ENCODE measurements at places on chromosomes 13 and 19. TPM values are rescaled to one million over a fixed set of nuclear protein-coding genes. Genes with fewer than 3 reads are reported as not detected.

GRAMD1A gene
- 128 TPM for total RNA-seq

- no peak for DNase-seq
Measured at GRCh38 chr13:65606622-65607021, 1623.5 kb downstream of the PCDH9 start.

ZGLP1 gene
- 3.7 TPM for total RNA-seq

DNA sequence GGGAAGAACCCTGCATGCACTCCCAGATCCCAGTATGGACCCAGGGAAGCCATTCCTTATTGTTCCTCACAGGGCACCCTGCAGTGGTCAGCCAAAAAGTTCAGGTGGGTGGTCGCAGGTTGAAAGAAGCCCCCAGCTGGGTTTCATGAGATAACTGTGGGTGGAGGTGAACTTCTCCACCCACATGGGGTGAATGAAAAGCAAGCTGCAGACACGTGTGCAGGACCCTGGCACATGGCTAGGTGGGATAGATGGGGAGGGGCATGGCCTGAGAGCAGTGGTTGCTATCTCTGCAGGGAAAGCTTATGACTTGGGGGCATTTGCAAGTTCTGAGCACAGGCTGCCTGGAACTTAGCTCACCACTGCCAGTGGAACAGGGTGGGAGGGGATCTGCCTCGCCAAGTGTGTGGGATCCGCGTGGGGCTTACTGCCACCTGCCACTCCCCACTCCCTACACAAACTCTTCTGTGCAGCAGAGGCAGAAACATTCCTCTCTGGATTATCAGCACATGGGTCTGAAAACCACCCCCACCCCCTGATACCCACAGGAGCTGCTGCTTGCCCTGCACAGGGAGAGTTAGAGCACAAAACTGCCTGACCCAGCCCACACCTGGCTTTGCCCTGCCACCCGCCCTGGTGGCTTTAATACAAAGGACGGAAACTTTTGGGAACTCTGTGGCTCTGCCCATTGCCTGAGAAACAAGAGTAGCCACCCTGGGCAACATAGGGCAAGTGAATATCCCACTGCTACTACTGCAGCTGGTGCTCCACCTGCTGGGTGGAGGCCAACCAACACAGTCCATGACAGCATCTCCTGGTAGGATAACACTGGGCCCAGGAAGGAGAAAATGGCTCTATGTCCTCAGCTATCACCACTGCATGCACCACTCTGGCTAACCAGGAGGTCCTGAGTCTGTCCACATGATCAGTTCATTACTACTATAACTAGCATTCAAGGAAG is 24.4 kb downstream of the PLA2G4C start:
- DNase-seq = peak; percentile 12

NLRP11 gene
- not detected for total RNA-seq

DNA sequence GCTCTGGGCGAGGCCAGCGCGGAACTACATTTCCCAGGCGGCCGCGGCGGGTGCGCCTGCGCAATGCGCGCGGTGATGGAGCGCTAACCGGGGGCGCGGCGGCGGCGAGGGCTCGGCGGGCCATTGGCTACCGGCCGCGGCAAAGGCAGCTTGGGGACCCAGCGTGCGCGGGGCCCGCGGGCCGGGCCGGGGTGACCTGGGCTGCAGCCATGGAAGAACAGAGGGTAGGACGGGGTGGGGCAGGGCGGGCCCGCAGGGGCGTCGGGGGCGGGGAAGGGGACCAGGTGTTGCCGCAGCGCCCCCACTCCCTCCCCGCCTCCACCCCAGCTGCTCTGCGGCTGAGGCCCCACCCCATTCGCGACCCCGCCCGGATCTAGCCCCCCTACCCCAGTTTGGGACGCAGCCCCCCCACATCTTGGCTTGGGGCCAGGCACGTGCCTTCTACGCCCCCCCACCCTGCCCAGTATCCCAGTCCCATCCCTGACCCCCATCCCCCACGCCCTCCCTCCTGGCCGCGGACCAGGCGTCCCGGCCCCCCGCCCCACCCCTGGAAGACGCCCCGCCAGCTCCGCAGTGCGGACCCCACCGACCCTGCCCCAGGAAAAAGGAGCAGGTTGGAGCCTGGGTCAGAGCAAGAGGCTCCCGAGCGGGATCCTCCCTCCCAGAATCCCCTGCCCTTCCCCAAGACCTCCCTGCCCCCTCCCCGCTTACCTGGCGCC is at the start of gene FSD1:
Gene FSD1, plus strand, starts transcription at position 61 of the 719 bp plus-strand sequence. Its CDS starts 149 bp downstream, at position 210.
- DNase-seq = peak; percentile 88

ZNF681 gene
- 5.0 TPM for total RNA-seq
